COLO829 (cell line): ENCODE measurements at places on chromosomes 6 and 20.

GRCh38 chr6:122861594-122861993 lies 72.5 kb downstream of the SMPDL3A start:
- DNase-seq = no peak

DNA sequence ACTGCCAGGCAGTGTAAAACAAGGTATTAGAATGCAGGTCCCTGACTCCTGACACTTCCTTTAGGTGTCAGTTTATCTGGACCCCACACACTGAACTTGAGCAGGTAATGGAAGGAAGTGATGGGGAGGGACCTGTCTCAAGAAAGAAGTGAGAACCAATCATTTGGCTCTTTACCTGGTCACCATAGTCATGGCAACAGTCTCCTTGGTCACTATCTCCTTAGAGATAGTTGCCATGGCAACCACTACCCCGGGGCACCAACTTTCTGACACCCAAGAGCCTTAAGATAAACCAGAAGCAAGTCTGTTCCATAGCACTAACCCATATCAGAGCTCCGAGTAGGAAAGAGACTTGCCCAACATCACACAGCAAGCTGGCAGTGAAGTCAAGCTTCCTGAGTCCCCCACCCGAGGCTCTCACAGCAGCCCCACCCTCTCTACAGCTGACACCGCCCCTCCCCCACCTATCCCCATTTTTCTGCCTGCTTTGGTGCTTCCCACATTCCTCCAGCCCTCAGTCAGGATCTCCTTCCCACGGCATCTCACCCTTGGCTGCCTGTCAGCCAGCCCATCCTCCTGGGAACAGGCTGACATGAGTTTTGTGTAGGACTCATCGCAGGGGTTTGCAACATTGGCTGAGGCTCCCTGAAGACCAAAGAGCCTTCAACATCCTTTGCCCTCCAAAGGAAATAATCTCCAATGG lies 16.3 kb upstream of the HM13 start:
- no peak for DNase-seq

DNA sequence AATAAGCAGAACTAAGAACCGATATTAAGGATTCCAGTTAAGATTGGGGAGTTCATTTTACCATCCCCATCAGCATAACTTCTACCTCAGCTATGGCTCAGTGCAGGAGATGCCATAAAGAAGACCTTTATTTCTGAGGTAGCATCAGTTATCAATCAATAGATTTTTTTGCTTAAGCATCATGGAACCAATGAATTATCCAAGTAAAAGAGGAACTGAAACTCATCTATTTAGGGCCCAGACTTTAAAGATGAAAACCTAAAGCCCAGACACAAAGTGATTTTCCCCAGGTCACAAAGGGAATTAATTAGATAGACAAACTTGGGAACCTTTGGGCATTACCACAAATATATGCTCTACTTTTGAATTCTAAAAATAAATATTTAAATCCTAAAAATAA lies 59.2 kb upstream of the TINAG start:
- no peak for DNase-seq

DNA sequence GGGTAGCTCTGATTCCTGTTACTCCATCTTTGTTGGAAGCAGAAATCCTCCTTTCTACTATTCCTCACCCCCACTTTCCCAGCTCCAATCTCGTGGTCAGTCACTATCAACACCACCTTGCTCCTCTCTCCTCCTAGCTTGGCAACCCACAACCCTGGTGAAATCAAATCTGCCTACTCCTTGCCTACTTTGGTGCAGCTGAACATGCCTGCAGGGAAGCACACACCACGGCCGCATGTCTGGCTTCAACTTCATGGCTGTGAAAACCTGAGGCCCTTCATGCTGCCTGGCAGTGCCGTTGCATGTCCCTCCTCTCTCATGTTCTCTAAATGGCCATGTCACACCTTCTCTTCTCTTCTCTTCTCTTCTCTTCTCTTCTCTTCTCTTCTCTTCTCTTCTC lies 112.4 kb upstream of the FOXA2 start:
- DNase-seq = no peak

GRCh38 chr6:10999994-11000393 lies 44.1 kb downstream of the ELOVL2 start:
- no peak for DNase-seq

GRCh38 chr6:96786336-96786735 lies 50.9 kb downstream of the GPR63 start:
- DNase-seq = no peak

- no peak for DNase-seq
Observed at GRCh38 chr6:29764422-29765196, 41.4 kb downstream of the HLA-F start.

GRCh38 chr6:108250240-108250866 lies 10.5 kb downstream of the SNX3 start:
- DNase-seq = no peak

DNA sequence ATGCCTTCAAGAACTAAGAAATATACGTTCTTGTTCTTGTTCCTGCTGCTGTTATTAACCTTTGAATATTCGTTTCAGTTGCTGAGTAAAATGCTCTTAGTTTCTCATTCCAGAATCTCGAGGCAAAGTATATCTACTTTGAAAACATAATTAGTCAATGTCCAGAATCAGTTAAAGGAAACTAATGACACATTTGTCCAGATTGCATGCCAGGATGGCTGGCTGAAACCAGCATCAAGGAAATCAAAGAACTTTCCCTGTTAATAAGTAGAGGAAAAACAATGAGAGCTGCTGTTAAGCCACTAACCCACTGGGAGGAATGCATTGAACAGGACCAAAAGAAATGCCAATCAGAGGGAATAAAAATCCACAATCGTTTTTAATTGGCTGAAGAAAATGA lies 196.9 kb downstream of the ALDH8A1 start:
- DNase-seq = peak; percentile 50

DNA sequence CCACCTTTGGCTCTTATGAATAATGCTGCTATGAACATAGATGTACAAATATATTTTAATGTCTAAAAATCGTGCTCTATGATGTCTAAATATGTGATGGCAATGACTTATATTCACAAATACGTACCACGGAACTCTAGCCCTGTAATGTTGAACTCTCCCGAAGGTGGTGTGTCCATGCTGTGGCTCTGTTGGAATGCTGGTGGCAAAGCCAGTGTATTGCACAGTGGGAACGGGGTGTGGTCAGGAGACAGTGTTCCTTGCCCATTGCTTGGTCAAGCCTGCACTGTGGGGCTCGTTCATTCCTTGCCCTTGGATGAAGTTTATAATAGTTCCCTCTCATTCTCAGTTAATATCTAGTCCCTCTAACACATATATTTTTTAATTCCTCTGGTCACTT lies 109.6 kb downstream of the MTHFD1L start:
- no peak for DNase-seq

DNA sequence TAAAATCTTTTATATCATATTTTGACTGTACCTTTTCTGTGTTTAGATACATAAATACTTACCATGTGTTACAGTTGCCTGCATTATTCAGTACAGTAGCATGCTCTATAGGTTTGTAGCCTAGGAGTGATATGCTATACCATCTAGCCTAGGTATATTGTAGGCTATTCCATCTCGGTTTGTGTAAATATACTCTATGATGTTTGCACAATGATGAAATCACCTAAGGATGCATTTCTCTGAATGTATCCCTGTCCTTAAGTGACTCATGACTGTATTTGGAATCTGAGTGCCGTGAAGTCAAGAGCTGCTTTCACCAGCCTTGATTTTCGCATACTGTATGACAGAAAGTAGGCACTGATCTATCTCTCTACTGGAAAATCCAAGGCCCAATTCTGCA lies 129.9 kb downstream of the UTRN start:
- DNase-seq = no peak

GRCh38 chr20:45156713-45157112 lies 18.0 kb upstream of the PI3 start:
- no peak for DNase-seq

DNA sequence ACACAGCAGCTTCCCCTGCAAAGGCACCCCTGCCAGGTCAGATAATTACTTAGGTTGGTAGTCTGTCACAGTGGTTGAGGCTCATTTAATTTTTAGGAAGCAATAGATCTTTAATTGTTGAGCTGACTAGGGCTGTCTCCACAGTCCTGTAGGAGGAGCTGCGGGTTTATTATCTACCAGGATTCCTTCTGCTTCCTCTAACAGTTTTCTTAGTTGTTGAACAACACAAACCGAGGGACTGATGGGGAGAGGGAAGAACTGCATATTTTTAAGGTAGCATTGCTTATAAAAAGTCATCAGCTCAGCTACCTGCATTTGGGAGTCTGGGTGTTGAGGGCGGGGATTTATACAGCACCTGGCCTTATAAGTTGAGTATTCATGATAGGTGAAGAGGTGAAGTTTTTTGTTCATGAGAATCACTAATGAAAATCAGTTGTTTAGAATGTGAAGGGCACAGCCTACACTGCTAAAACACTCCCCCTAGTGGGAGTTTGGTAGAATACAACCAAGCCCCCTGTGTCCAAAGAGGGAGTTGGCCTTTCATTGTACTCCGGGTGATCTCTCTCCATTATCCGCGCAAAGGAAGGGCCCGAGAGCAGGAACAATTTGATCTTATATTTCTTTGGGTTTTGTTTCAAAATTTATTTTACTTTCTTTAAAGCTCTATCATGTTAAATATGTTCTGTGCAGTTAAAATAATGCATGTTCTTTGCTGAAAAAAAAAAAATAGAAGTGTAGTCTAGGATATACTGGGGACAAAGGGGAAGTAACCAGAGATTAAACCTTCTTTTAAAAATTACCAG lies 69.6 kb downstream of the SSR1 start:
- peak; percentile 75 for DNase-seq

GRCh38 chr20:53900380-53900999 lies 169.9 kb downstream of the BCAS1 start:
- DNase-seq = peak; percentile 89

DNA sequence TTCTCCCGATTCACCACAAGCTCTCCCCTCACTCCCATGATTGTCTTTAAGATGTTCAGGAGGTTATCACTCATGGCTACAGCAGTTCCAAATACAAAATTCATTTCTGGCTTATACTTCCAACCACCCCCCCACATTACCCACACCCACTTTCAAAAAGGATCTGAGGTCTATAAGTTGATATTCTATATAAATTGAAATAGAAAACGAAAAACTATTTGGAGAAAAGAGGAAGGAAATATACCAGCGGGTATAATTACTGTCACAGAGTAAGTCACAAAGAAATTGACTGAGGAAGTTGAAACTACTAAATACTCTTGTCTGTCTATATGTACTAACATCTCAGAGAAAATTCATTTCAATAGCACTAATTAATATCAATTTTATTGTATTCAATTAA lies 112.7 kb upstream of the TNFAIP3 start:
- no peak for DNase-seq

- DNase-seq = no peak
Observed at GRCh38 chr6:52305948-52306767, 21.6 kb upstream of the MCM3 start.

DNA sequence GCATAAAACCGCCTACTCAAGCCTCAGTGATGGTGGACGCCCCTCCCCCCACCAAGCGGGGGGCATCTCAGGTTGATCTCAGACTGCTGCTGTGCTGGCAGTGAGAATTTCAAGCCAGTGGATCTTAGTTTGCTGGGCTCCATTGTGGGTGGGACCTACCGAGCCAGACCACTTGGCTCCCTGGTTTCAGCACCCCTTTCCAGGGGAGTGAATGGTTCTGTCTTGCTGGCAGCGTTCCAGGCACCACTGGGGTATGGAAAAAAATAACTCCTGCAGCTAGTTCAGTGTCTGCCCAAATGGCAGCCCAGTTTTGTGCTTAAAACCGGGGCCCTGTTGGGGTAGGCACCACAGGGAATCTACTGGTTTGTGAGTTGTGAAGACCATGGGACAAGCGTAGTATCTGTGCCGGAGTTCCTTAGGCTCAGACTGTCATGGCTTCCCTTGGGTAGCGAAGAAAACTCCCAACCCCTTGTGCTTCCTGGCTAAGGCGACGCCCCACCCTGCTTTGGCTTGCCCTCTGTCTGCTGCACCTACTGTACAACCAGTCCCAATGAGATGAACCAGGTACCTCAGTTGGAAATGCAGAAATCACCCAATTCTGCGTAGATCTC lies 1334.5 kb upstream of the ADGRB3 start:
- no peak for DNase-seq

DNA sequence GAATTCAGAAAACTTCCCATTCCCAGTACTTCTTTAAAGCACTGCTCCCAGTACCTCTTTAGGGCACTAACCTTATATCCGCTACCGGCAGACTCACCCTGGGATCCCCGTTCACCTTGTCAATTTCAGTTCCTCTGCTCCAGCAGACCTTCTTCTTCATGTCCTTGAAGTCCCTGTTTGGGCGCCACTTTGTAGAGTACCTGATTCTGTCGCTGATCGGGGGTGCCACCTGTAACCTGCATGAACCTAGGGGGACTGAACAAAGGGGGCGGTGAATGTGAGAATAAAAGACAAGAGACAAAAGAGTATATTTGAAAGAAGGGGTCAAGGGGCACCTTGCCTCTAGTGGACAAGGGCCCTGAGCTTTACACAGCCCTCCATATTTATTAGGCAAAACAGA lies 4.9 kb upstream of the GINS1 start:
- no peak for DNase-seq
